A549 treated with CORT108297 at 1 μM for 4 hours (cell line): ENCODE measurements at places on chromosomes 7 and 10. TPM values are rescaled to one million over a fixed set of nuclear protein-coding genes. Genes with fewer than 3 reads are reported as not detected.

The ATG9B gene
- total RNA-seq = 0.16 to 0.73 TPM (median 0.55 TPM) in 5 replicates

The COL13A1 gene
- 0.14 to 0.63 TPM (median 0.24 TPM) in 5 replicates for total RNA-seq

The PKD1L1 gene
- 0.03 to 0.18 TPM (median 0.15 TPM) in 5 replicates for total RNA-seq

The MKI67 gene
- total RNA-seq = 54.3 to 83.1 TPM (median 63.0 TPM) in 5 replicates

The ZNF853 gene
- 1.8 to 2.9 TPM (median 2.2 TPM) in 5 replicates for total RNA-seq

The EBF3 gene
- 0.14 to 0.30 TPM (median 0.15 TPM) in 5 replicates for total RNA-seq

The GATA3 gene
- 4.5 to 6.0 TPM (median 5.5 TPM) in 5 replicates for total RNA-seq

The SLC29A4 gene
- total RNA-seq = 9.9 to 16.3 TPM (median 14.1 TPM) in 5 replicates

The BHLHA15 gene
- 0.18 to 0.65 TPM (median 0.40 TPM) in 5 replicates for total RNA-seq

The TMEM213 gene
- not detected in 5 replicates for total RNA-seq

The MEST gene
- total RNA-seq = 32.4 to 41.1 TPM (median 39.4 TPM) in 5 replicates

The PPA1 gene
- 187 to 238 TPM (median 197 TPM) in 5 replicates for total RNA-seq

The CCDC7 gene
- 0.62 to 1.0 TPM (median 0.89 TPM) in 5 replicates for total RNA-seq

The ZFYVE27 gene
- 17.5 to 27.1 TPM (median 24.9 TPM) in 5 replicates for total RNA-seq

The CC2D2B gene
- total RNA-seq = 0.07 to 0.16 TPM (median 0.13 TPM) in 4 of 5 replicates, not detected in the other

The DDC gene
- 0.58 to 1.9 TPM (median 1.1 TPM) in 5 replicates for total RNA-seq

The HYAL4 gene
- not detected in 5 replicates for total RNA-seq

The TEX47 gene
- total RNA-seq = not detected in 5 replicates

The ZNF467 gene
- 0.88 to 1.6 TPM (median 1.5 TPM) in 5 replicates for total RNA-seq

The MET gene
- 72.3 to 102 TPM (median 90.9 TPM) in 5 replicates for total RNA-seq

The CALD1 gene
- 49.0 to 91.3 TPM (median 70.7 TPM) in 5 replicates for total RNA-seq

The VWDE gene
- total RNA-seq = 0.39 to 0.63 TPM (median 0.53 TPM) in 5 replicates

The ZEB1 gene
- total RNA-seq = 6.1 to 9.2 TPM (median 8.6 TPM) in 5 replicates

The GARIN1A gene
- 0.33 to 0.70 TPM (median 0.45 TPM) in 5 replicates for total RNA-seq

The SPACDR gene
- 0.51 to 0.72 TPM (median 0.68 TPM) in 5 replicates for total RNA-seq

The RNF133 gene
- not detected in 5 replicates for total RNA-seq

The MKX gene
- not detected in 5 replicates for total RNA-seq
